Activated CD8-positive, alpha-beta memory T cell treated with anti-CD3 and anti-CD28 coated beads for 1 hour (primary cell): ENCODE measurements at places on chromosomes 3 and 15.

- no peak for DNase-seq
Observed at GRCh38 chr3:173744479-173744878, 346.9 kb downstream of the NLGN1 start.

- DNase-seq, result no peak
Observed at GRCh38 chr15:46768287-46768686, 949.0 kb upstream of the SEMA6D start.

- no peak for DNase-seq
Observed at GRCh38 chr3:175453361-175453760, 594.2 kb downstream of the NAALADL2 start.

GRCh38 chr3:129658110-129658843, 51.8 kb upstream of the PLXND1 start:
- no peak for DNase-seq

DNA sequence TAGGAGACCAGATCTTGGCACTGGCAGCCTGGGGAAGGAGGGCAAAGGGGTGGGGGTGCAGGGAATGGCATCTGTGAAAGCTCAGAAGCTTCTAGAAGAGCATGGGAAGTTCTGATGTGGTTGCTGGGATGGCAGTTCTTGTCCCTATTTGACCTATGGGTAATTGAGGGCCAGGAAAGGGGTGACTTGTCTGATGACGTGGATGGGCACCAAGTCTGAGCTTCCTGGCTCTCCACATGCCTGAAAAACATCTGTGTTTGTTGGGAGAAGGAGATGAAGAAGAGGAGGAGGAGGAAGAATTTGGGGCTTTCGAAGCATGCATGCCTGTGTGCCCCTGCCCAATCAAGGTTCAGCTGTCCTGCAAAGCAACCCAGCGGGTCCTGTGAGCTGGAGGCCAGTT, 158.8 kb downstream of the SMAD6 start:
- DNase-seq, result no peak

DNA sequence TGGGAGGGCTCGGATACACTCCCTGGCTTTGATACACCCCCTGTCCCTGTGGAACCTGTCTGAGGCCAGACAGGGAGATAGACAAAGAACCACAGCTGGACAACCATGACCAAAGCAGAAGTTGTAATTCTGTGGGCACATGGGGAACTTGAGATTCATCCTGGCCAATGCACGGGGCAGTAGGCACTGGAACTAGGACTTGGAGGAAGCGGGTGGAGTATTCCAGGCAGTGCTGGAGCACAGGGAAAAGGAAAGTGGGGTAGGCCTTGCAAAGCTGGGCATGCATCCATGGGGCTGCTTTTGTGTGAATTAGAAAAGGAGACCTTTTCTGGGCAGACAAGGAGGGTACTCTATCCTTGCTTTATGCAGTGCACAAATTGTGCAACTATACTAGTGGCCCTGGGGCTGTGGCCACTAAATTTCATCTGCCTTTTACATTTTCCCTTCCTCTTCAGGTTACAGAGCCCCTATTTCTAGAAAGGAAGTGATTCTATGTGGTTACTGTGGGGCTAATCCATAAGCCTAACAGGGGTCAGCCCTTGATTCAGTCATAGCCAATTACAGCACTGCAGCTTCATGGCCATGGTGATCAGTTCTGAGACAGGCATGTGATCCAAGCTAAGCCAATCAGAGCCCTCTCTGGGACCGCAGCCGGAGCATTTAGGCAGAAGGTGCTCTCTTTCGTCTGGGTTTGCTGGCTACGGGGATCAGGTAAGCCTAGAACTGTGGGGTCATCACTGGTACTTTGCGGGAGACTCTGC, 21.0 kb downstream of the CRABP1 start:
- DNase-seq, result no peak

DNA sequence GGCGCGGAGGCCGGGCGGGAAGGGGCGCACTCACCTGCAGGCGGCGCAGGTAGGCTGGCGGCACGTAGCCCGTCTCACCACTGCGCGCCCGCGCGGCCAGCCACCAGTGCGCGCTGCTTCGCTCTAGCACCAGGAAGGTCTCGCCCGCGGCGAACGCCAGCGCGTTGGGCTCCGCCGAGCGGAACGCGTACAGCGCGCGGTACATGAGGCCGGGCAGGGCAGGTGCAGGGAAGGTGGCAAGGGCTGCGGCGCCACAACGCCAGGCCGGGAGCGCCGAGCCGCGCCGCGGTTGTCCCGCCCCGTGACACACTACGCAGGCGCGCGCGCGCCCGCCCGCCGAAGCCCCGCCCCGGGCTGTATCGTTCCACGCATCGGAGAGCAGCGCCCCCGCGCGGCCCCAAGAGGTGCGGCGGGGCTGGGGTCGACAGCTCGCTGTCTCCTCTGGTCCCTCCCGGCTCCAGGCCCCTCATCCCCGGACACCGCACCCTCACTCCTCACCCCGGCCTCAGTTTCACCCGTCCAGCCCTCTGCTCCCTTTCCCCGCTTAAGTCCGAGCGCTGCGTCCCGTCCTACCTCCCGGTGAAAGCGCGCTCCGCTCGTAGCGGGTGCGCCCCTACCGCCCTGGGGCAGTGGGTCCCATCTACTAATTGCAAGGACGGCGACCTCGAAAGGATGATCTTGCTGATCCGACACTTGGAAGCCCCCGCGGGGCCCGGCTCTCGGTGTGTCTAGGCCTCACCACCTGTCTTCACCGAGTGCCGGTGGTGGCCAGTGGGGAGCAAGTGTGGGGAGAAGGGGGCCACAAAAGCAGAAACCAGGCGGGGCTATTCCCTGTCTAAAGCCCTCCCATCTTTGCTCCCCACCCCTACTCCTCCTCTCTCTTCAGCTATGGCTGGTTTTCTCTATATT, at the start of gene NCKIPSD:
NCKIPSD (minus strand) TSS at position 313 of the 909 bp plus-strand sequence; CDS start at position 205, 108 bp downstream.
- DNase-seq, result peak; percentile 93
